ENCODE measurements at places on chromosomes 11 and 22.

DNA sequence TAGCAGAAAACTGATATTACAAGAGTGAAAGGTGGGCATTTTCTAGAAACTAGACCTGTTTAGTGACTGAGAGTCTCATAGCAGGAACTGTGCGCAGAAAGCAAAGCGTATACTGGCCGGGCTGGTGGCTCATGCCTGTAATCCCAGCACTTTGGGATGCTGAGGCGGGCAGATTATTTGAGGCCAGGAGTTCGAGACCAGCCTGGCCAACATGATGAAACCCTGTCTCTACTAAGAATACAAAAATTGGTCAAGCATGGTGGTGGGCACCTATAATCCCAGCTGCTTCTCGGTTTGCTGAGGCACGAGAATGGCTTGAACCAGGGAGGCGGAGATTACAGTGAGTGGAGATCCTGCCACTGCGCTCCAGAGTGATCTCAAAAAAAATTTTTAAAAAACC lies 1.8 kb upstream of the NUP98 start:
- DNase-seq = no peak

GRCh38 chr11:12269104-12269441 lies 108.3 kb upstream of the PARVA start:
- no peak for DNase-seq

GRCh38 chr11:88521799-88522201 lies 184.3 kb upstream of the CTSC start:
- DNase-seq = no peak

DNA sequence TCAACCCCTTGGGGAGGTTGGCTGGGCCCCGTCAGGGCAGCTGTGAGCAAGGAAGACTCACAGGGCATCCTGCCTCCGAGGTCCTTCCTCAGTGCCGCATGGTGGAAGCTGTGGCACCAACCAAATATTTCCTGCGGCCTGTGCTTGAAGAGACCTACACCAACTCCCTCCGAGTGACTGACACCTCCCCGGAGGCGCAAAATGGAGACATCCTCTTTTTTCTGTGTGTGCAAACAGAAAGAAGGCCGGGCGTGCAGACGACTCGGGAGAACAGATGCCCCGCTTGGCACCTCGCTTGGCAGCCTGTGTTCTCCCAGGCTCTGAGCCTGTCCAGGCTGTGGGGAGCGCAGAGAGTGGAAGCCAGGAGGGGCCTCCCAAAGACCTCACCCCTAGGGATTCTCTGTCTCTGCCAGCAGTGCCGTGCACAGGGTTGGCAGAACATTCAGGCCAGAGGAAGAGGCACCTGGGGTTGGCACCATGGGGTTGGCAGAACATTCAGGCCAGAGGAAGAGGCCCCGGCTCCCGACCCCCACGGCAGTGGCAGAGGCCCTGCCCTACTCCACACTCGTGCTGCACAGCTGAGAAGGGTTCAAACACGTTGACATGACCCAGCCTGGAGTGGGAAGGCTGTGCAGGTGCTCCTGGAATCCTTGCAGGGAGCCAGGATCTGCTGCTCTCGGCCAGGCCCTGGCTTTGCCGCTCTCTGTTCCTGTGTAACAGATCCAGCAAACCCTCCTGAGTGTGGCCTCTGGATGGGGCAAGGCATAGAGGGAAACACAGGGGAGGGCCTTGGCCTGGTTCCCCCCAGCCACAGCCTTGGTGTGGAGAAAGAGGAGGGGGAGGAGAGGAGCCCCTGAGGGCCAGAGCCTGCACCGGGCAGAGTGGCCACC lies 805.5 kb downstream of the BRD1 start:
- DNase-seq = no peak

DNA sequence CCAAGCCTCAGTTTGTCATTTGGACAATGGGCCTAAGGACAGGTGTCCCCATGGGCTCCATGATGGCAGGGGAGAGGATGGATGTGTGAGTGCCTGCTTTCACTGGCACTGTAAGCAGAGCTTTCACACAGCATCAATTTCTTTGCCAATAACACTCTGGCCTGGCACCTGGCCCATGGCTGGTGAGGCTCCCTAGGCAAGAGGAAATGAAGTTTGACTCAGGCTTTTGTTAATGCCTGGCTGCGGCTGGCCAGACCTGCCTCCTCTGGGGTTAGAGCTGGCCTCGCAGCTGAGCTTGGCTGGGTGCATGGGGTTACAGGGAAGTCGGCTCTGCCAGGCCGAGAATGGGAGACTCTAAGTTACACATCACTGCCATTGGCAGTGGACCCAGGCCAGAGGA lies 30.0 kb upstream of the SEZ6L start:
- DNase-seq = no peak

- no peak for DNase-seq
These were observed 29.5 kb downstream of the DNHD1 start for GRCh38 chr11:6526411-6527135.

DNA sequence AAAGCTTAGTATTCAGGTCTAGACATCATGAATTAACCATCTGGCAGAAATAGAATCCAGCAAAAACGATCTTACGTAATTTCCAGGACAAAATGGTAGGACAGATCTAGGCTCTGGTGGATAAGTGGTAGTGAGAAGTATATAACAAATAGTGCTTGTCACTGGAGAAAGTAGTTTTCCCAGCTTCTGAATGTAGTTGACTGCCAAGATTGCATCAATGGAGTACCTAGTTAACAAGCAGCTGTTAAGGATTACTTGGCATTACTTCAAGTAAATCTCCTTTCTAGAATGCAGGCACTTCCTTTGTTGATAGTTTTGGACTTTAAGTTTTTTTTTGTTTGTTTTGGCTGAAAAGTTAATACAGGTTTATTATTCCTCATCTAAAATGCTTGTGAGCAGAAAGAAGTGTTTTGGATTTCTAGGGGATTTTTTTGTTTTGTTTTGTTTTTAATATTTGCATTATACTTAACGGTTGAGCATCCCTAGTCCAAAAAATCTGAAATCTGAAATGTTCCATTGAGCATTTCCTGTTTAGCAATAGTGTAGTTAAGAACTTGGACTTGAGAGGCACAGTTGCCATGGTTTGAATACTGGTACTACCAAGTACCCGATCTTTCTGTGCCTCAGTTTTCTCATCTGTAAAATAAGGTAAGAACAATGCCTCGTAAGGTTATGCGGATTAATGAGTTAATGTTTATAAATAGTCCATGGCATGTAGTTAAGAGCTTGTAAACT lies 20.3 kb downstream of the FAM118B start:
- DNase-seq = no peak
